ENCODE measurements at places on chromosomes 4 and X. TPM values are rescaled to one million over a fixed set of nuclear protein-coding genes. Genes with fewer than 3 reads are reported as not detected.

SSX2B gene
- polyA plus RNA-seq: not detected

GPR82 gene
- not detected for polyA plus RNA-seq

ACE2 gene
- polyA plus RNA-seq: not detected

NALF2 gene
- polyA plus RNA-seq: 1.7 TPM

DTHD1 gene
- not detected for polyA plus RNA-seq

FAM9A gene
- not detected for polyA plus RNA-seq

PCYT1B gene
- polyA plus RNA-seq: not detected

CORIN gene
- not detected for polyA plus RNA-seq

ZFP92 gene
- 0.70 TPM for polyA plus RNA-seq

CMC4 gene
- 15.1 TPM for polyA plus RNA-seq

FBXO8 gene
- 8.1 TPM for polyA plus RNA-seq

ABLIM2 gene
- polyA plus RNA-seq: 0.40 TPM

MMRN1 gene
- not detected for polyA plus RNA-seq

EGF gene
- 0.59 TPM for polyA plus RNA-seq

POU3F4 gene
- polyA plus RNA-seq: not detected

MAGEE2 gene
- polyA plus RNA-seq: not detected

TMPRSS11D gene
- polyA plus RNA-seq: not detected

FGB gene
- polyA plus RNA-seq: 13.8 TPM

MAGEA8 gene
- polyA plus RNA-seq: not detected

HSPA4L gene
- 10.3 TPM for polyA plus RNA-seq

OTC gene
- not detected for polyA plus RNA-seq

GPR50 gene
- polyA plus RNA-seq: not detected

CFAP47 gene
- polyA plus RNA-seq: 0.03 TPM

TRIML1 gene
- not detected for polyA plus RNA-seq

CT55 gene
- not detected for polyA plus RNA-seq

UCHL1 gene
- 980 TPM for polyA plus RNA-seq

PRRG3 gene
- not detected for polyA plus RNA-seq

RXFP1 gene
- polyA plus RNA-seq: not detected
